ENCODE measurements at places on chromosomes 3 and 15. TPM values are rescaled to one million over a fixed set of nuclear protein-coding genes. Genes with fewer than 3 reads are reported as not detected.

The TGM4 gene
- total RNA-seq, result 0.12 TPM

The RLBP1 gene
- total RNA-seq, result 0.13 TPM

The ZNF35 gene
- total RNA-seq, result 6.4 TPM

The SAXO2 gene
- 2.2 TPM for total RNA-seq

The RTP4 gene
- not detected for total RNA-seq

The SAMD7 gene
- not detected for total RNA-seq

The CCR3 gene
- total RNA-seq, result not detected

The EXD1 gene
- not detected for total RNA-seq

The SKOR1 gene
- 0.05 TPM for total RNA-seq

The MYNN gene
- total RNA-seq, result 8.7 TPM

The PARP15 gene
- total RNA-seq, result not detected

The DISP2 gene
- total RNA-seq, result 1.9 TPM

The ECT2 gene
- total RNA-seq, result 64.3 TPM

The WDR93 gene
- 0.13 TPM for total RNA-seq

The ARHGEF26 gene
- 11.2 TPM for total RNA-seq

The UPK1B gene
- 14.3 TPM for total RNA-seq

The TMEM212 gene
- total RNA-seq, result not detected

The ADAMTS7 gene
- total RNA-seq, result 11.0 TPM

The ITGA11 gene
- total RNA-seq, result 7.5 TPM

The KNG1 gene
- total RNA-seq, result not detected

The TMEM42 gene
- total RNA-seq, result 12.2 TPM

The SH3GL3 gene
- 0.68 TPM for total RNA-seq

The CACNA2D3 gene
- 0.16 TPM for total RNA-seq

The ABTB1 gene
- total RNA-seq, result 19.4 TPM

The GASK1A gene
- not detected for total RNA-seq

The TLR9 gene
- total RNA-seq, result 0.02 TPM

The HACL1 gene
- total RNA-seq, result 28.6 TPM

The GOLGA6L4 gene
- total RNA-seq, result 1.2 TPM

The ST6GAL1 gene
- 3.9 TPM for total RNA-seq

The GXYLT2 gene
- total RNA-seq, result 1.1 TPM

The DPPA2 gene
- not detected for total RNA-seq

The UROC1 gene
- total RNA-seq, result not detected

The SLC22A13 gene
- total RNA-seq, result not detected

The CASR gene
- not detected for total RNA-seq

The TNK2 gene
- 23.0 TPM for total RNA-seq

The CAPN3 gene
- total RNA-seq, result 0.80 TPM

The OR4F15 gene
- not detected for total RNA-seq

The MUSTN1 gene
- 0.32 TPM for total RNA-seq

The SLC2A2 gene
- total RNA-seq, result not detected

The CCDC33 gene
- total RNA-seq, result 6.8 TPM

The REC114 gene
- not detected for total RNA-seq

The TMEM207 gene
- not detected for total RNA-seq

The C15orf61 gene
- total RNA-seq, result 4.3 TPM

The RHOV gene
- total RNA-seq, result 4.8 TPM

The PRTG gene
- total RNA-seq, result 10.8 TPM

The CYP19A1 gene
- total RNA-seq, result 0.22 TPM

The PP2D1 gene
- total RNA-seq, result not detected

The ASB14 gene
- total RNA-seq, result not detected

The MAP2K5 gene
- 11.0 TPM for total RNA-seq

The PRR20G gene
- total RNA-seq, result 1.1 TPM

The FBXO40 gene
- not detected for total RNA-seq

The ACY1 gene
- total RNA-seq, result 26.4 TPM

The RBSN gene
- total RNA-seq, result 10.5 TPM

The PLEKHO2 gene
- 6.9 TPM for total RNA-seq

The VEPH1 gene
- 0.70 TPM for total RNA-seq

The CORO2B gene
- total RNA-seq, result 3.0 TPM

The HDC gene
- 0.12 TPM for total RNA-seq

All from A549 treated with Hydrocortisone at 1 μM for 4 hours (cell line).